Heart right ventricle (tissue), 16 donors: ENCODE measurements at places on chromosomes 11 and 22. TPM values are rescaled to one million over a fixed set of nuclear protein-coding genes. Genes with fewer than 3 reads are reported as not detected.

- DNase-seq, result no peak
Observed at GRCh38 chr11:25734591-25735211, 597.2 kb upstream of the ANO3 start.

DNA sequence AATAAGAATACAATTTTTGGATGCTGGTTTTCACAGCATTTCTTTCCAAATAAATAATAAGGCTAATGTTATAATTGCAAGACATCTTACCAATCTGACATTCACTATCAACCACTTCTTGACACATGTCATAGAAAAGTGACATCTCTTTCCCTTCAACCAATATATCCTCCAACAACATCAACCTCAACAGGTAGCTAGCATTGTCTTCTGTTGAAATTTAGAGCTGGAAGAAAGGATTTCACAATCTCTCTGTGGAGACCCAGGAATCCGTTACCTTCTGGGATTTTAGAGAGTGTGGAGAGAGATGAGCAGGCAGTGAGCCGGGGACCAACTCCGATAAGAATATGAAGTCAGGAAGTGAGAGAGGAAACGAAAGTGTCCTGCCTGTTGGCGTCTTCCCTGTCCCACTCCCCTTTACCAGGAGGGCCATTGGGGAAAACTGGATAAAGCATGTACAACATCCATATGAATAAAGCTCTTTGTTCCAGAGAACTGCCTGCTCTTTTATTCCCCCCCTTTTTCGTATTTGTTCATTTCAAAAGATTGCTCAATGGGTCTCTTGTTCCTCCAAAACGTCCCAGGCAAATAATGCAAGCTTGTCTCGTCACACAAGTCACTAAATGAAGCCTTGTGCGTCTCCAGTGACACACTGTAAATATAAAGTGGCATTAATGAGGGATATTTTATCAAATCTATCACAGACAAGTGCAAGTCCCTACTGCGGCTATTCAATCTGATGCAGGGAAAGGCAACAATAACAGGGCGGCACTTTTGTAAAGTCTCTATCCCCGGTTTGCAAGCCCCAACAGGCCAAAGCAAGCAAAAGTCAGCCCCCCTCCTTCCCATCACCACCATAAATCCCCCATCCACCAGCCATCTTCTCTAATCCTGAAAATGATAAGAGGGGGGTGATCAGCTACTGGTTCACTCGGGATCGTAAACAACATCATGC, 3.4 kb downstream of the CADM1 start:
- DNase-seq, result no peak

- DNase-seq, result no peak
Observed at GRCh38 chr22:29327089-29327764, 11.7 kb upstream of the RASL10A start.

The OR2D2 gene
- not detected for total RNA-seq

GRCh38 chr11:117231842-117232091, at the start of gene PCSK7:
TSS of gene PCSK7 (minus strand) at chr11:117232073. CDS start at chr11:117229844, 2,229 bp downstream.
- DNase-seq, result no peak

The HPS5 gene
- 11.9 TPM for total RNA-seq

GRCh38 chr11:122998727-122999366, 17.2 kb upstream of the BSX start:
- no peak for DNase-seq

GRCh38 chr11:19625438-19625837, 87.2 kb upstream of the NAV2 start:
- no peak for DNase-seq

GRCh38 chr22:47450876-47451475, 688.5 kb downstream of the TBC1D22A start:
- DNase-seq, result no peak
